Lung (tissue), 17 donors: ENCODE measurements at places on chromosomes 12 and 14. TPM values are rescaled to one million over a fixed set of nuclear protein-coding genes. Genes with fewer than 3 reads are reported as not detected.

SAMD4A gene
- total RNA-seq: 26.6 TPM

MYF6 gene
- not detected for total RNA-seq

ACTR6 gene
- 18.7 TPM for total RNA-seq

GUCY2C gene
- not detected for total RNA-seq

HRK gene
- total RNA-seq: 1.5 TPM

GRCh38 chr12:97713270-97713669 lies 250.7 kb downstream of the RMST start:
- H3K36me3 ChIP-seq: no peaks in the 10 kb centered on the region
- no peaks in the 10 kb centered on the region for H3K4me1 ChIP-seq
- H3K27ac ChIP-seq: no peak overlapping the region
- DNase-seq: no peak
- H3K27me3 ChIP-seq: no peaks in the 10 kb centered on the region

- no peak overlapping the region for H3K27ac ChIP-seq
- H3K4me1 ChIP-seq: peaks cover 2% of the 10 kb centered on the region
- no peak for DNase-seq
- H3K36me3 ChIP-seq: peaks cover 45% of the 10 kb centered on the region
Measured at GRCh38 chr14:21220874-21221477, 48.3 kb downstream of the HNRNPC start.

- H3K27ac ChIP-seq: no peak overlapping the region
- no peak for DNase-seq
Measured at GRCh38 chr12:127260999-127261398, 1006.0 kb upstream of the TMEM132C start.

DNA sequence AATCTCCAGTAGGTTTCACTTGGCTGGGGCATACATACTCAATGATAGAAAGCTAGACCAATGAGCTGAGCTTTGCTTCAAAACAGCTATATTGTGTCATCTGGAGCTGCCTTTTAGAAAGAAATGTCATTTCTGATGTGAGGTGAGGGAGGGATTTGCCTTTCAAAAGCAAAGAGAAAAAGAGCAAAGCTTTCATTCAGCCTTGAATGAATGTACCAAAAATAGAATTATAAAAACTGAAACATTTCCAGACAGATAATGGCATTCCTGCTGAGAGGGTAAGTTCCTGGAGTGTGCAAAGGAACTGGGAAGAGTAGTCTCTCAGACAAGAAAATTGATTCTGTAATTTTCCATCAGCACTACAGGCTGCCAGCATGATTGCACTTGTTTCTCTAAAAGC lies 710.0 kb downstream of the LRFN5 start:
- H3K4me1 ChIP-seq: no peaks in the 10 kb centered on the region
- no peak for DNase-seq
- H3K27ac ChIP-seq: no peak overlapping the region

GRCh38 chr12:85057370-85057963 lies 21.3 kb downstream of the LRRIQ1 start:
- H3K27ac ChIP-seq: no peak overlapping the region
- no peaks in the 10 kb centered on the region for H3K4me1 ChIP-seq
- DNase-seq: peak; percentile 34
- no peak overlapping the region for H3K4me3 ChIP-seq

DNA sequence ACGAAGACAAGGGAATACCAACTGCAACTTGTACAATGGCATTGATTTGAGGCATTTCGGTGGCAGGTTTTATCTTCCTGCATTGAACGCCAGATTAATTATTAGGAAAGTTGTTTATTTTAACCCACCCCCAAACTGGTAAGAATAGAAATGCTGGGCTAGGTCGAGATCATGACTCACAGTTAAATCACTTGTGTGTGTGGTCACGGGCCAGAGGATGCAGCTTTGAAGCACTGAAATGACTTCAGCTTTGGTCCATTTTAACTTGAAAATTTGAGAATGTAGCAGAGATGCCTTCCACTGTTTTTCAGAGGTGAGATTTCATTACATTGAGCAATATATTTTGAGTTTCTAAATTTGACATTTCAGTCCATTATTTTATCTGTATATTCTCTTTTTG lies 23.6 kb upstream of the KCNH3 start:
- H3K27me3 ChIP-seq: no peaks in the 10 kb centered on the region
- H3K36me3 ChIP-seq: no peaks in the 10 kb centered on the region
- no peak overlapping the region for H3K27ac ChIP-seq
- no peaks in the 10 kb centered on the region for H3K4me1 ChIP-seq

GRCh38 chr12:4111010-4111409 lies 162.6 kb upstream of the CCND2 start:
- H3K27ac ChIP-seq: no peak overlapping the region
- no peaks in the 10 kb centered on the region for H3K4me1 ChIP-seq
- DNase-seq: no peak
- H3K27me3 ChIP-seq: no peaks in the 10 kb centered on the region
- H3K4me3 ChIP-seq: no peak overlapping the region

GRCh38 chr12:57940052-57940914 lies 1.1 kb upstream of the ATP23 start:
- H3K36me3 ChIP-seq: no peaks in the 10 kb centered on the region
- no peak for DNase-seq
- H3K27ac ChIP-seq: peak overlapping the region; percentile 75

GRCh38 chr12:102876883-102877282 lies 40.2 kb downstream of the PAH start:
- H3K36me3 ChIP-seq: no peaks in the 10 kb centered on the region
- no peak for DNase-seq
- no peaks in the 10 kb centered on the region for H3K27me3 ChIP-seq
- no peaks in the 10 kb centered on the region for H3K4me1 ChIP-seq
- H3K27ac ChIP-seq: no peak overlapping the region

DNA sequence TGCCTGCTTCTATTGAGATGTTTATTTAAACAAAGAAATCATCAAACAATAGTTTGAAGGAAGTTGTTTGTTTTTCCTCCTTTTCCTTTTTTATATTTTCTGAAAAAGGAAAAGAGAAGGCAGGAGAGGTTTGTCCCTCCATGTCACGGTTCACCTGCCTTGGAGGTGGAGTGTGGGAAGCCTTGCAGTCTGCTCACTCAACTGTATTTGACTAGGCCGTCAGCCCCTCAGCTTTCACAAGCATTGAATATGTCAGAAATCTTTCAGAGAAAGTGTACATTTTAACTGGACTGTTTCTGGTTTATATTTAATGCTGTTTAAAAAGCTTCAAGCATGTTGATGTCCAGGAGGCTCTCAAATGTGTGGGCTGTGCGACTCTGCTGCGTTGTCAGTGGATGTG lies 370.4 kb downstream of the NPAS3 start:
- peak; percentile 10 for DNase-seq
- H3K36me3 ChIP-seq: no peaks in the 10 kb centered on the region
- H3K4me3 ChIP-seq: no peak overlapping the region
- H3K4me1 ChIP-seq: peaks cover 33% of the 10 kb centered on the region
- no peaks in the 10 kb centered on the region for H3K27me3 ChIP-seq
- no peak overlapping the region for H3K27ac ChIP-seq

- no peaks in the 10 kb centered on the region for H3K27me3 ChIP-seq
- H3K4me1 ChIP-seq: no peaks in the 10 kb centered on the region
- no peak overlapping the region for H3K4me3 ChIP-seq
- H3K36me3 ChIP-seq: no peaks in the 10 kb centered on the region
- DNase-seq: peak; percentile 35
- no peak overlapping the region for H3K27ac ChIP-seq
Measured at GRCh38 chr14:26917086-26917485, 319.3 kb upstream of the NOVA1 start.

DNA sequence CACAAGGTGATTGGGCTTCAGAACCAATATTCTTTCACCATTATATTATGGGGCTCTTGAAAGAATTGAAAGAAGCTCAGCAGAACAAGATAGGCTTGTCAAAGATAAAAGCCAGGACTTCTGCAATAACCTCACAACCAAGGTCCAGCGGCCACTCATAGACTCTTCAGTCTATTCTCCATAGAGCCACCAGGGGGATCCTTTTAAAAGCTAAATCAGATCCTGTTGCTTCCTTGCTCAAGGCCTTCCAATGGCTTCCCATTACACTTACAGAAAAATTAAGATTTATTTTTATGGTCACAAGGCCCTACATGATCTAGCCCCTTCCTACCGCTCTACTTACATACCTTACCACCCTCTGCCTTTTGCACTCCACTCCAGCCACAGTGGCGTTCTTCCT lies 169.6 kb downstream of the C12orf42 start:
- no peak overlapping the region for H3K27ac ChIP-seq
- H3K4me3 ChIP-seq: no peak overlapping the region
- H3K4me1 ChIP-seq: no peaks in the 10 kb centered on the region
- no peak for DNase-seq
- H3K36me3 ChIP-seq: no peaks in the 10 kb centered on the region

DNA sequence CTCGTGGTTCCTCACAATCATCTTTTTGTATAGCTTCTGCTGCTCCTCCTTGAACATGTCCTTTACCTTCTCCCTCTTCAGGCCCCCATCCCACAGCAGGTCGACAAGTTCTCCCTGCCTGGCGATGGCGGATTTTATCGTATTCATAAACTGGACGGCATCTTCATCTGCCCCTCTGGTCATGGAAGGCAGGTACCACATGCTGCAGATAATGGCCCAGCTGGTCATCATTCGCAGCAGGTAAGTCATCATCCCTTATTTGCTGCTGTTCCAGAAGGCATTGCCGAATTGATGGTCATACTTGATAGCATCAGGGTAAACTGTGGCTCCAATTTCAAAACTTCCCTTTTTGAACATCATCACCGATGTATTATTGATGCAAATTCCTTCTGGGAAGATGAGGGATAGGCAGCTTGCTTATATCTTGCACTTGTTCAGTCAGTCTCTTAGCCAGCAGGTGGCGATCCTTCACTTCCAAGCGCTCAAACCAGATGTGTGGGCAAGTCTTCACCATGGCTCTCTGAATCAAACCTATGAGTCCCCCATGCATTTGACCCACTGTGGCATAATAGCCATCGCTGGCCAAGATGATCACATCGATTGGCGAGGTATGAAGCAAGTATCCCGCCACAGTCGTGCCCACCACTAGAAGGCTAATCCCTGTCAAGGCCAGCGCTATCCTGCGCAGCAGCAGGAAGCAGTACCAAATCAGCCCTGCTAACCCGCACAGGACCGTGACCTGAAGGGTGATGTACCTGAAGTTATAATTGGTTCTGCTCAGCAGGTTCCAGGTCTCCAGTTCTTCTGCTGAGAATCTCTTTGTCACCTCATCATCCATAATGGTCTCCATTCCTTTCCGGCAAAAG lies 381.5 kb upstream of the STXBP6 start:
- DNase-seq: peak; percentile 56
- no peak overlapping the region for H3K27ac ChIP-seq
- no peaks in the 10 kb centered on the region for H3K27me3 ChIP-seq
- no peaks in the 10 kb centered on the region for H3K4me1 ChIP-seq
- H3K36me3 ChIP-seq: no peaks in the 10 kb centered on the region
- no peak overlapping the region for H3K4me3 ChIP-seq

DNA sequence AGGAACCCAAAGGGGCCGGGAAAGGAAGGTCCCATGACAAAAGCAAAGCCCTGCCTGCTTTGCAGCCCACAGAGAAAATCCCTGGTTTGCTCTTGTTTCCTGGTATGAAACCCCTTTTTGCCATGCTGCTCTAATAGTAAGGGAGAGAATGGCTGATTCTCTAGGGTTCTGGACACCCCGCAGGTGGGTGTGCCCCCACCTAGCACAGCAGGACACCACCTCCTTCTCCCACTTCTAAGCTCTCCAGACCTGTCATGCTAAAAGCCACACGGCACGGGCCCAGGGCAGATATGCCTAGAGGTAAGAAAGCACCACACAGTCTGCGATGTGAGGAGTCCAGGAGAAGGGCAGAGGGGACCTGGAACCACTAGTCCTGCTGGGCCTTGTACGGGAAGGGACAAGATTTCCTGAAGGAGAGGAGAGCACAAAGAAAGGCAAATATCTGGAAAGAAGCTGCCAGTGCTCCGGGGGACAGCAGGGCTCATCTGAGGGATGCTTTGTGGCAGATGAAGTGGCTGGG lies 113.3 kb downstream of the BCL11B start:
- DNase-seq: no peak
- peaks cover 3% of the 10 kb centered on the region for H3K4me1 ChIP-seq
- H3K4me3 ChIP-seq: no peak overlapping the region
- no peaks in the 10 kb centered on the region for H3K36me3 ChIP-seq
- no peaks in the 10 kb centered on the region for H3K27me3 ChIP-seq

- H3K27ac ChIP-seq: no peak overlapping the region
- DNase-seq: no peak
- no peak overlapping the region for H3K4me3 ChIP-seq
- H3K36me3 ChIP-seq: peaks cover 62% of the 10 kb centered on the region
- no peaks in the 10 kb centered on the region for H3K4me1 ChIP-seq
- H3K27me3 ChIP-seq: no peaks in the 10 kb centered on the region
Measured at GRCh38 chr12:57164966-57165625, 17.7 kb upstream of the LRP1-AS start.

GRCh38 chr12:32944195-32944594 lies 47.6 kb upstream of the PKP2 start:
- H3K27me3 ChIP-seq: no peaks in the 10 kb centered on the region
- no peaks in the 10 kb centered on the region for H3K36me3 ChIP-seq
- H3K4me3 ChIP-seq: no peak overlapping the region
- DNase-seq: no peak
- no peaks in the 10 kb centered on the region for H3K4me1 ChIP-seq
- H3K27ac ChIP-seq: no peak overlapping the region

DNA sequence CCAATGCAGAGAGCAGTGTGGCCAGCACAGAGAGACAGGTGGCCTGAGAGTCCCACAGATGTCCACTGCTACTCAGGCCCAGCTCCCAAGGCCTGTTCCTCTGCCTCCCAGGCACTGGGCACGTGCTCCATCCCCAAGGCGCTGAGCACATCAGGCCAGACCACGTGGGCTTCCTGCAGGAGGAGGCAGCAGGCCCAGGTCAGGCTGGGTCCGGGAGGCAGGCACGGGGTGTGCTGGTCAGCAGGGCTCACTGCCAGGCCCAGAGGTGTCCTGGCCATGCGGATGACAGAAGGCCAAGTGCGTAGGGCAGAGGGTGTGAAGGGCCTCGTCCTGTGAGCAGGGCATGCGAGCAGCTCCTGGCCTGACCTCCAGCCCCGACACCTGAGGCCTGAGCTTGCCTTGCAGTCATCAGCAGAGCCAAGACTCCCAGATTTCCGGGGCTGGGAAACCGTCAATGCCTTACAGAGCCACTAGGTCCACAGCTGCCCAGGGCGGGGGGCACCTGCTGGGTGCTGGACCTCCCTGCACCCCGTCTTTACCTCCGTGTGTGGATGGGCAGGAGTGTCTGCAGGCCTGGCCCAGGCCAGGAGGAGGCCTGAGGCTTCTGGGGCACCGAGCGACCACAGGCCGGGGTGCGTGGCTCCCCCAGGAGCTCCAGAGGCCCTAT lies 14.9 kb downstream of the TRMT61A start:
- no peak overlapping the region for H3K27ac ChIP-seq
- H3K4me3 ChIP-seq: no peak overlapping the region
- H3K4me1 ChIP-seq: peaks cover 49% of the 10 kb centered on the region
- peak; percentile 15 for DNase-seq
- H3K27me3 ChIP-seq: no peaks in the 10 kb centered on the region

GRCh38 chr12:39145175-39145999 lies 240.0 kb upstream of the CPNE8 start:
- no peaks in the 10 kb centered on the region for H3K27me3 ChIP-seq
- H3K4me3 ChIP-seq: peak overlapping the region; percentile 38
- H3K27ac ChIP-seq: no peak overlapping the region
- peaks cover 6% of the 10 kb centered on the region for H3K4me1 ChIP-seq
- no peaks in the 10 kb centered on the region for H3K36me3 ChIP-seq

- no peak for DNase-seq
- H3K36me3 ChIP-seq: no peaks in the 10 kb centered on the region
- H3K4me1 ChIP-seq: peaks cover 3% of the 10 kb centered on the region
- H3K4me3 ChIP-seq: no peak overlapping the region
- H3K27me3 ChIP-seq: no peaks in the 10 kb centered on the region
Measured at GRCh38 chr14:52840877-52841276, 49.5 kb upstream of the GNPNAT1 start.
